CD4-positive, alpha-beta T cell treated with Interleukin-10 for 1 hour (primary cell): ENCODE measurements at places on chromosomes 13 and 19.

DNA sequence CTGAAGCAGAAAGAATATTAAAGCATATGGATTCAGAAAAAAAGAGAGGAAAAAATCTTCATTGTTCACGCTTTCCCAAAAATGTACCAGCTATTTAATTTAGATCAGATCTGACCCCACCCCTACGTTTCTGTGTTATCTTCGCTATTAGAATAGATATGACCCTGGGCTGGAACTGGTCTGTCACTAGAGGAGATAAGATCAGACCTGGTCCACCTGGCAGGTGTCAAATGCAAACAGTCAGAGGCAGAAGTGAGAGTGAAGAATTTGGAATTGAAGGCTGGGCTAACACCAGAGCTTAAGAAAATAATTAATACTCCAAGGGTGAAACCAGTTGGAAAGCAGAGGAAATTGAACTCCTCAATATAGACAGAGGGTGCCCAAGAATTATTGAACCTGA is 30.0 kb upstream of the MBNL2 start:
- no peak for DNase-seq

DNA sequence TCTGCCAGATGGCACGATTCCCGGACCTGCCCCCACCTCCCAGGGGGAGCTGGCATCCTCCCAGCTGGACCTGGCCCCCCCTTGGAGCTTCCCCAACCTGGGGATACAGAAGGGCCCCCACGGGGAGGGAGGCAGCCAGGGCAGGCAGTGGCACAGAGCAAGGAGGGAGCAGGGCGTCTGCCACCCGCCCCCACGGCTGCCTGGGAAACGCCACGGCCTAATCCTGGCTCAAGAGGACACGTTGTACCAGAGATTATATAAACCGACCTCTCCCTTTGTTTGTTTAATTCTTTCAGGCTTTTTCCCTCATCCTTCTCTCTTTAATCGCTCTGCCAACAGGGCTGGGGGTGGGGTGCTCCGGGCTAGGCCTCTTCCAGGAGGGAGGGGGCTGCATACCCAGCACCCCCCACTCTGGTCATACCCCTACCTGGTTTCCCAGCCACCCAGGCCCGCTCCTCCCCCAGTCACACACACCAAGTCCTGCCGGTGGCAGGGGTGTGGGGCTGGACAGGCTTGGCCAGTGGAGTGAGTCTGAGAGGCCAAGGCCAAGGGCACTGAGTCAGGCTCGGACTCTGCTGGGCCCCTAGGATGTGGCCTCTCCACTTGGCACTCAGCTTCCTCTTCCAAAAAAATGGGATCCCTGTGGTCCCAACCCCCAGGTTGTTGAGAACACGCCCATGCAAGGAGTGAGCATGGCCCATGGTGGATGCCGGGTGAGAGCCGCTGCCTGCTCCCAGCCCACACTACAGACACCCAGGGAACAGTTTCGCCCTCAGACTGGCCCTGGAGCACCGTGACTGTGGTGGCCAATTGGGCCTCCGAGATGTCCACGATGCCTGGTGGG is 29.5 kb upstream of the NFIC start:
- DNase-seq, result no peak

DNA sequence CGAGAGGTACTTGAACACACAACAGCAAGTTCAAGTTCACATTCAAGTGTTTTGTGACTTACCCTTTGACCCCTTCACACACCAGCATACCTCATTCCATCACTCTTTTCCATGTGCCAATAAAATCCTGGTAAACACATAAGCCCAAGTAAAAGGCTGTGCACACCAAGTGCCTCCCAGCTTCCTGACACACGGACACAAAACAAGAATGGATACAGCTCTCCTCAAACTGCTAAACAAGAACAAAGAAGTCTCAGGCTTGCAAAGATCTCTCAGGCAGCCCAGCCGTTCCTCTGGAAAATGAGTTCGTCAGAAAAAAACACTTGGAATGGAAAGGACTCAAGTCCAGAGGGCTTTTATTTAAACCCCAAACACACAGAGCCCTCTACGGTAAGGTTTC is 83.7 kb downstream of the NUFIP1 start:
- no peak for DNase-seq

DNA sequence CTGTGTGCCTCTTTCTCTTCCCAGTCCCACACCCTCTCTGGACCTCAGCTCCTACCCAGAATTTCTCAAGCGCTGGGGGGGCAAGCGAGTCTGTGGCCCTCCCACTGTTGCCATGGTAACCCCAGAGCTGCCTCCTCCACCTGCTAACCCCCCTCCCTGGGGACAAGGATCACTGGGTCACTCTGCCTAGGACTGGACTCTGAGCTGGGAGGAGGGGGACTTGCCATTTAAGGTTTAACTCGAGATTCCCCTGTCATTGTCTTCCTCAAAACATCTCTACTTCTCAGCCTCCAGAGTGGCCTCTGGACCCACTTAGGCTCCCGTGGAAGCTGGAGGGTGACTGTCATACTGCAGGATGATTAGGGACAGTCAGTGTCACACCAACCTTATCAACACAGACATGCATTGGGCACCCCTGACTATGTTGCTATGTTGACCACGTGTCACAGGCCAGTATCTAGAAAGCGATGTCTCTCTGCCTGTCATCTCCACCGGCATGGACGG is 2.2 kb downstream of the PALM3 start:
- no peak for DNase-seq

DNA sequence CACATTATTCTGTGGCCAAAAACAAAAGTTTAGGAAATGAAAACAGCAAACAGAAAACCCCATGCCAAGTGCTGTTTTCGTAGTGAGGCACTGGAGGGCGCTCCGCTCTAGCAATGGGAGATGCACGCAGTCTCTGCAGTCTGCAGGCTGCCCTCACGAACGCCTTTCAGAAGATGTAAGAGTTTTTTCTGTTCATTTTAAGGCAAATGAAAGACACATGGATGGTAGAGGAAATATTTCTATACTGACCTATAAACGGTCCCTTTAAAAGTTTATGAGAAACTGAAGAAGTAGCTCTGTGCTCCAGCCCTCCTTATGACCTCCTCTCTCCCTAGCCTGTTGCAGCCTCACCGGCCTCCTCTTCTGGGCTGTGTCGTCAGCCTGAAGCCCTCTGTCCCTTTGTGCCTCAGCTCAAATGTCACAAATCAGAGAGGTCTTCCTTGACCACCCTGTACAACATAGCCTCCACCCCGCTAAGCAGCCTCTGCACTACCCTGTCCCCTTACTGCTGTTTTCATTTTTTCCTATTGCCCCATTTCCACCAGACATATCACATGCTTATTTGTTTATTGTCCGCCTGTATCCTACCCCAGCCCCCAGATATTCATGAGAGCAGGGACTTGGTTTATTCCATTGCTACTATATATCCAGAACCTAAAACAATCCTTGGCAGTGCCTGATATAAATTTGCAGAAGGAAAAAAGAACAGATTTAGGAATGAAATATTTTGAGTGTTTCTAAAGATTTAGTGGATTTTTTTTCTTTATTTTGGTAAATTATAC is 116.4 kb downstream of the TM9SF2 start:
- no peak for DNase-seq

- no peak for DNase-seq
Observed at GRCh38 chr13:97749174-97749573, 204.3 kb upstream of the IPO5 start.

GRCh38 chr13:96803456-96804100 is 190.7 kb downstream of the OXGR1 start:
- no peak for DNase-seq

DNA sequence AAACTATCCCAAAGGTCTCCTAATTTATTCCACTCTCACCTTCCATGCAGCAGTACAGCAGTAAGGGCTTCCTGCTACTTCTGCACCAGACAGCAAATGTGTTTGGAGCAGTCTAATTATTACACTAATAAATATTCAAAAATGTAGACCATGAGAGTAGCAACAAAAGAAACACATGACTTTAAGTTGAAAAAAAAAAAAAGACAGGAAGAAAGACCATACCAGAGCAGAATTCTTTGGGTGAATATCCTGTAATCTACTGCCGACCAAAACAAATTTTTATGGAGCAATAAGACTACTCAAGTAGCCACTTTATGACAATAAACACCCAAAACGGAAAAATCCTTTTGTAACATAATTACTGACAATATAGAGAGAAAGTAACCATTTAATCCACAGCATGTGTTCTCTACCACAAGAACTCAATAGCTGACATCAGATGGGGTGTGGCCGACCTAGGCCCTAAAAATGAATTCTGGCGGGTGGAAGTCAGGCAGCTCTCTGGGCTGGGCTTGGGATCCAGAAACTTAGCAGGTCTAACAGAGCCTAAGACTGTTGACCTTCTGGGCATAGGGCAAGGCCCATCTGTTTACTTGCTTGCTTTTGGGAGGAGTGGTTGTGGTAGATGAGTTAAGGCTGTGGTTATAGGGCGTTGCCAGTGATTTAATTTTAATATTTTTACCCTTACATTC is 4.6 kb downstream of the KLF12 start:
- peak; percentile 65 for DNase-seq

DNA sequence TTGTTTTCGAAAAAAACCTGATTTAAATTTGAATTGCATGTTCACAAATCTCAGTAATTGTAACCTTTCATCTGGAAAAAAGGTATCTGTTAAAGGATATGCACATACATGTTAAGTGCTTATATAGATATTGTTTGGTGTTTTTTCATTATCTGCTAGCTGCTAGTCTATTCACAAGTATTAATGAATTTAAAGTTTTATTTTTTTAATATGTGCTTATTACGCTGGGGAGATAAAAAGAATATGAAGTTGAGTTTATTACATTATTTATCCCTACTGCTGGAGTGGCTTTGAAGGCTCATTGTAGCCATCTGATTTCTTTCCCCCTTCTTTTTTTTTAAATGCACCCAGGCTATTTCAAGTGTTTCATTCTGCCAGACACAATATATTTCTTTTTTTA is 3.9 kb upstream of the MAB21L1 start:
- no peak for DNase-seq

DNA sequence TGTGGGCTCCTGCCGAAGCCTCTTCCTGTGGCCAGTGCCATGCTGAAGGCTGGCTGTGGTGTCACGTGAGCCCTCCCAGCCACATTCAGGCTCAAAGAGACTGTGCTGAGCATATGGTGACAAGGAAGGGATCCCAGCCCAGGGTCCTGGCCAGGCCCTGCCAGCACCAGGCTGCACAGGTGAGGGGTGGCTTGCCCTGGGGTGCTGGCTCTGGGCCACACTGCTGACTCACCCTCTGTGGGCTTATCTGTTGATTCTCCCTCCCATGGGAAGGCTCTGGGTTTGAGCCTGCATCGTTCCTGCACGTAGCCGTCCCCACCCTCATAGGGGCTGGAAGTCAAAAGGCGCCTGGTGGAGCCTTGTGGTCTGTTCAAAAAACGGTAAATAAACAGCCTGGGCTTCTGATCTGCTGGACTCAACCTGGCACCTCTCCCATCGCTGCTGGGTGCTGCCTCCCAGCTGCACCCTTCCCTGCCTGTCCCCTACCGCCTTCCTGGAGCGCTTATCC is 31.1 kb downstream of the DNM2 start:
- no peak for DNase-seq

DNA sequence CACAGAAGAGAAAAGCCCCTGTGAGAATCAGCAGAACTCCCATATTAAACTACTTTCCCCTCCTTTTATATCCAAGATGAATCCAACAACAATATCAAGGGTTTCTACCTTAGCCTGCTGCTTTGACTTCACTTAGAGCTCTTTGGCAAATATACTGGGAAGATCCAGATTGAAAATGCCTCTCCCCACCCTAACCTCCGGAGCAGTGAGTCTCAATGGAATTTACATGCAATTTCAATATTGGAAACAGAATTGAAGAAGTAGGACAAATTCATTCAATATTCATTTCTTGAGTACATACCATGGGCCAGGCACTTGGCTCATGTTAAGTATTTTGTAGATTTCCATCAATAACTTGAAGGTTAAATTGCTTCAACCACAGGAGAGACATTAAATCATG is 457.4 kb downstream of the TBC1D4 start:
- no peak for DNase-seq
